ENCODE measurements at places on chromosomes 12 and 14.

GRCh38 chr12:109732321-109733305 lies 19.0 kb downstream of the FAM222A start:
- no peak for DNase-seq

DNA sequence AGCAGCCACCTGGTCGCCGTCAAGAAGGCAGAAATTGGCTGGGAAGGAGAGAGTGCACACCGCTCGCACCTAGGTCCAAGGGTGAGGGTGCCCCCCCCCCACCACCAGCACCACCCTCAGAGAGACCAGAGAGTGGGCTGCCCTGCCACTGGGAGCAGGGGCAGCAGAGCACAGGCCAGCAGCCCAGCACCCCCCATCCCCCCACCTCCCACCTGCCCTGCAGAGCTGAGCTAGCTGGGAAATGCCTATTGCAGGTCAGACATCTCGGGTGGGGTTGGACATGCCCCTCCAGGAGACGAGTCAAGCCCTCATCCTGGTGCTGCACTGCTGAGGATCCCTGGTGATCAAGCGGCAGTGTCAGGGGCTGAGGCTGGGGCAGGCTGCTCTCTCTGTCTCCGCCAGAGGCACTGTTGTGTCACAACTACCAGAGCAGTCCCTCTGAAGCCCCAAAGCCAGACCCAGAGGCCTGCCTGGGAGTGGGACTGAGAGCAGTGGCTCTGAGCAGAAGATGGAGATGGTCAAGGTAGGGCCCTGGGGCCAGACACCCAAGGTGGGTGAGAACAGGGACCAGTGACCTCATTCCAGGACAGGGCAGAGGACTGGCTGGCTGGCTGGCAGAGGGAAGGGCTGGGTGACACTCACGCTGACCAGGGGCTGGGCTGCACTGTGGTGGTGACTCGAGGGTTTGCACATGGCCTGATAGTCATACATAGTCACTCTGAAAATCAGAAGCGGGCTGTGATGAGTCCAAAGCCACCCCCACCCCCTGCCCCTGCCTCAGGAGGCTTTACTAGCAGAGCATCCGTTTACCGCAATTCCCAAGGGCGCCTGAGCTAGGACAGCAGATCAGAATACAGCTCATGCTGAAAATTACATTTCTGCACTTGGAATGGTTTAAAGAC lies 19.7 kb upstream of the LRTM2 start:
- no peak for DNase-seq

GRCh38 chr12:32104572-32105355 lies 1.9 kb upstream of the BICD1 start:
- no peak for DNase-seq

- no peak for DNase-seq
Measured at GRCh38 chr12:90999527-90999926, 5.2 kb downstream of the EPYC start.

- DNase-seq = no peak
Measured at GRCh38 chr12:29547151-29547632, 49.7 kb upstream of the OVCH1 start.

DNA sequence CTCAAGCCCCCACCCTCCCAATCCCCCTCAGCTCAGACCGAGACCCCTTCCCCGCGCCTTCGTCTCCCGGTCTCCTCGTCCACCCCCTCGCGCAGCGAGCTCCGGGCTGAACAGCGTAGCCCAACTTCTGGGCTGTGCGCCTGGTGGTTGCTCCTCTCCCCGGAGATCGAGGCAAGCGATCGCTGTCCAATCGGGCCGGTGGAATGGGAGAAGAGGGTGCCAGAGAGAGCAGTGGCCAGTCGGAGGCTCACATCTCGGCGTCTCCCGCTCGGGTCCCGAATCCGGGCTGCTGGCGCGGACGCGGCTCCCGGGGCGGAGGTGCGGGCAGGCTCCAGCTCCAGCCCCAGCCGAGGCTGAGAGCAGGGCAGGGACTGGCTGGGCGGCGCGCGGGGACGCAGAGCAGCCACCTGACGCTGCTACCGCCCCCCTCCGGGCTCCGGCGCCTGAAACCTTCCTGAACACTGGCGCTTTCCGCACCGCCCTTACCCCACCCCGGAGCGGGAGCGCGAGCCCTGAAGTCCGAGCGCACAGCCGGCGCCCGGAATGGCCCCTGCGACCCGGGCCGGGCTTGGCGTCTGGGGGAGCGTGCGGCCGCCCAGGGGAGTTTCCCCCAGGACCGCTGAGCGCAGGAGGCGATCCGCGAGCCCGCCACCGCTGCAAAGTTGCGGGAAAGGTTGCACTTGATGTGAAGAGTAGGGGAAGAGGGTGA lies 508 bp upstream of the KCNH5 start:
- no peak for DNase-seq

GRCh38 chr14:33480887-33481184 lies 470.0 kb downstream of the EGLN3 start:
- DNase-seq = no peak

- no peak for DNase-seq
Measured at GRCh38 chr12:26798023-26798422, 35.0 kb downstream of the ITPR2 start.

DNA sequence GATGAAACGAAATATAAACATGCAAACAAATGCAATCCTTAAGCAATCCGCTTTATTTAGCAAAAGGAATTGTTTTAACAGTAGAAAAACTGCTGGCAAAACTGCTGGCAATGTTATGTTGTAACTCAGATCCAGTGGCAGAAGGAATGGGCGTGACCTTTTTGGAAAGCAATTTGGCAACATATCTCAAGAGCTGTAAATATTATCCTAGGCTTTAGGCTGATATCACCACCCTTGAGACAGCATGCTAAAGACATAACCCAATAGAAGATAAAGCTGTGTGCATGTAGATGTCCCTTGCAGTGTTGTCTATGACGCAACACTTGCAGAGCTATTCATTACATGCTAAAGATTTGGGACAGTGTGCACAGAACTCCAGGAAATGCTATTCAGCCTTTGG lies 138.5 kb downstream of the DICER1 start:
- no peak for DNase-seq

DNA sequence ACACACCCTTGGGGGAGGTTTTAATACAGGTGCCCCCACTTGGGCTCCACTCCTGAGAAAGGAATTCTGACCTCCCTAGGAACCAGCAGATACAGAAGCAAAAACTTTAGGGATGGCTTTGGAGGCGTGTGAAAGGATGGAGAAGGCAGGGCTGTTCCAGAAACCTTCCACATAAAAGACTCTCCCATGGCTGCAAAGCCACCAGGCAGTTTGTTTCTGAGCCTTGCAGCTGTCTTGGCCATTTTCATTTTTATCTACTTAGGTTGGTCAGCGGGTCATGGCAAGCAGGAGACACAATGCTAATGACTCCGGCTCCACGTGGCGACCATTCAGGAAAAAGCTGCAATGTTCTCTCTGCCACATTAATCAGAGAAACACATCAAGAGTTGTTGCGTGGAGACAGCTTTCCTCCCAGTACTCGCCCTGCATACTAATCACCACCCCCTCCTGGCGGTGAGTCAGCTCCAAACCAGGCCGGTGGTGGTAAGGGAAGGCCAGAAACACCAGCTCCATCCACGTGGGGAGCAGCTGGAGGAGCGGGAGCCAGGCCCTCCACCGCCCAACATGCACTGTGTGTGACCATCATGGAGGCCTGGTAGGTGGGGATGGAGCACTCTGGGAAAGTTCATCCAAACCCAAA lies 30.9 kb upstream of the IRF2BPL start:
- peak; percentile 50 for DNase-seq

GRCh38 chr12:62861586-62861985 lies 73.4 kb downstream of the PPM1H start:
- no peak for DNase-seq

- DNase-seq = no peak
Measured at GRCh38 chr12:6765634-6766581, at the start of gene PTMS. Gene PTMS, plus strand, starts transcription at chr12:6766363. Its CDS starts 343 bp downstream, at chr12:6766706.

DNA sequence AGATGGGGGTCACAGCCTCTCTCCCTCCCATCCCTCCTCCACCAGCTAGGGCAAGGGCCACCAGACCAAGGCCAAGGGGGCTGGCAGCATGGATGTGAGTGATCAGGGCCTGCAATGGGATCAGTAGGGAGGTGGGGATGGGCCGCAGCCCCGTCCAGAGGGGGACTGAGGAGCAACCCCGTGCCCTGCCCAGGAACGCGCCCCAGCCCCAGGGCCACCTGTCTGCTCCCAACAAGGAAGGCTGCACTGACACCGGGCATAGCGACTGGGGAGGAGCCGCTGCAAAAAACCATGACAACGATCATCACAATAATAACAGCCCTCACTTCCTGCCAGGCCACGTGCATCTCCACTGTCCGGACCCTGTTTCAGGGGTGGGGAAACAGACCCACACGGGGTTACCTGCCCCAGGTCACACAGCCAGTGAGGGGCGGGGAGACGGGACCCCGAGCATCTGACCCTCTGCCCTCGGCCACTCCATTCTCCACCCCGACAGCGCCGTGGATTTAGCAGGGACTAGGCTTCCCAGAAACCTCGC lies 24.3 kb downstream of the NCOR2 start:
- peak; percentile 50 for DNase-seq

DNA sequence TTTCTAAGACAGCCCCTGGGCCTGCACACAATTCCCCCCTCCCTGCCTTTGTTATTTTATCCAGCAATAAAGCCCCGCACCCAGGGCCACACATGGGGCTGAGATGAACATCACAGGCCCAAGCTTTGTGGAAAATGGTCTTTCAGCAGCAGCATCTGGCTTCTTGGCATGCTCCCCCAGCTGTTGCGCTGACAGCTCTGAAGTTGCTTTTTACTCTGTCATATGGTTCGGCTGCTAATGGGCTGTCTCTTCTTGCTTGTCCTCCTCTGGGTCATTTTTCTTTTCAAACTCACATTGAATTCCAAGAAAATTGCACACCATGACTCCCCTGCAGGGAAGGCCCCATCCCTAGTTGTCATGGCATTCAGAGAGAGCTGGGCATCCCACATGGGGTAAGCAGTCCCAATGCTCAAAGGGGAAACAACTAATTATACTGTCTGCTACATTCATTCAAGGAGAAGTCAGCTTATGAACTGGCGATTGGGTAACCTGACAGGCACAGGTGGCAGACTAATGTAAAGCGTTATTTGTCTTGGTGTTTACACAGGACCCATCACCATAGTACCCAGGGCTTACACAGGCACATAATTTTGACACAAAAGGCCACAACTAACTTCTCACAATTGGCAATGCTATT lies 74.0 kb upstream of the CDKN3 start:
- DNase-seq = no peak

GRCh38 chr12:49874142-49874897 lies 29.4 kb downstream of the FAIM2 start:
- DNase-seq = no peak

DNA sequence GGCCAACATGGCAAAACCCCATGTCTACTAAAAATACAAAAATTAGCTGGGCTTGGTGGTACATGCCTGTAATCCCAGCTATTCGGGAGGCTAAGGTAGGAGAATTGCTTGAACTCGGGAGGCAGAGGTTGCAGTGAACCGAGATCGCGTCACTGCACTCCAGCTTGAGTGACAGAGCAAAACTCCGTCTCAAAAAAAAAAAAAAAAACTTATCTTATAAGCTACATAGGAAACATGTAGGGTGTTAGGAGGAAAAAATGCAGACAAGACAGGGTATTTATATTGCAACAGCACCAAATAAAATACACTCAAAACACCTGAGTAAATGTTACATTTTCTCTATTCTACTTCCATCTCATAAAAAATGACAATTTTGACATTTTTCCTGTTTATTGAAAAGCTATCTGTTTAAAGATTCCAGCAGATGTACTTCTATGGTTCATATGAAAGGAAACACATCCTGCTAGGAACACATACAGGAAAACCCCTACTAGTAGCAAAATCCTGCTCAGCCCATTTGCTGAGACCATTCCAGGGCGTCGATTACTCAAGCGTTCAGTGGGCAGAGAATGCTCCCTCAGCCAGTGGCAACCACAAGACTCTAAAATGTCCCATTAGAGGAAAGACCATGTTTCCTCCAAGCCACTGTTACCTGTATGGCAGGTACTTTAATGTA lies 19.7 kb downstream of the CORO1C start:
- no peak for DNase-seq

- no peak for DNase-seq
Measured at GRCh38 chr12:81610955-81611889, 147.9 kb downstream of the PPFIA2 start.

DNA sequence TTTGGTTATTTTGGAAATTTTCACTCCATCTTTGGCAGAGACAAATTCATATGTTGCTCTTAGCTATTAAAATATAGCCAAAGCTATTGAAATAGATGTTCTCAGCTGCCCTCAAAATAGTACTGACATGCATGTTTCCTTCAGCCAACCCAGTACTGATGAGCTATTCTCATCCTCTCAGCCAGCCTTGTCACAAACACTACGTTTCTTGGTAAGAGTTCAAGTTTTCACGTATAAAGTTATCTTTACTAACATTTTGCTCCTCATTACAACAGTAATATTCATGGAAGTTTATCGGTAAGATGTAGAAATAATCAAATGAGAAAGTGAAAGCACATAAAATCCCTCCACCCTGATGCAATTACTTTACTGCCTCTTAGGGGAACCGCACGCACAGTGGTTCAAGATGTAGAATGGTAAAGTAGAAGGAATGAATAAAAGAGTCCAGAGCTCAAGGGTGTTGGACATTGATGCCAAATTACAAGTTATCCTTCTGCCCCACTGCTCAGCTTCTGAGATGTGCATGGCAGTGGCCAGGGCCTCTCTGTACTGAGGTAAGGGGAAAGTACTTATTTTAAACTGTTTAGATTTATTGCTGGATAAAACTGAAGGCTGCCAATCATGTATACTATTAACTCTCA lies 20.7 kb downstream of the GCH1 start:
- peak; percentile 43 for DNase-seq

- peak; percentile 77 for DNase-seq
Measured at GRCh38 chr14:90398315-90398839, 1.5 kb downstream of the CALM1 start.

DNA sequence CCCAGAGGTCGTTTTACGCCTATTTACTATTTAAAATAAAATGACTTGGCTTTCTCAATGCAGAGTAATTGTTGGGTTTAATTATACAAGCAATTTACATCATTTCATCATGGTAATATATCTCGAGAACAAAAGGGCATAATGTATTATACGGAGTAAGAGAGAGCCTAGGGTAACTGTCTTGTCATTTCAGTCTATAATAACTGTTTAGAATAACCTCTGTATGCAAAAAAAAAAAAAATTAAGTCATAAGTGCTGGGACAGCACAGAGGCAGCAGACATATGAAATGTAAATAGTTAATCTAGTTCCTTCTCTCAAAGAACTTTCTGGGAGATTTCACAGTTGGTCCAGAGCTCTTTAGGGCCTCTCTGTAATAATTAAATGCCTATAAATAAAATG lies 284.9 kb downstream of the TMTC2 start:
- DNase-seq = no peak
